Stimulated activated CD8-positive, alpha-beta memory T cell treated with anti-CD3 and anti-CD28 coated beads, Interleukin-7, amount 100 ng/mL, for 1 hour (primary cell): ENCODE measurements at places on chromosomes 5 and 9.
A peak's percentile ranks its signal among the peaks of the same experiment; 100 is the strongest.

DNA sequence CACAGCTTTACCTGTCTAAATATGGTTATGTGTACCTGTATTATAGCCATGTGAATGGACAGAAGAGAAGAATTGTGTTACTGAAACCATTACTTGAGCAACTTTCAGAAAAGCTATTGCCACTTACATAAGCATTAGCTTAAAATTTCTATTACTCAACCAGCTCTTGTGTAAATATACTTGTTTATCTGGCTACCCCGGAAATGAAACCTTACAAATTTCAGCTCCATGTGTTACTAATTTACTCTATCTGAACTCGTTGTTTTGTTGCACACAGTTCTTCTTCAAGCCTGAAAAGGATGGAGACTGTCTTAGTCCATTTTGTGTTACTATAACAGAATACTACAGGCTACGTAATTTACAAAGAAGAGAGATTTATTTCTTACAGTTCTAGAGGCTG is 22.5 kb upstream of the ADAMTSL1 start:
- DNase-seq: no peak

DNA sequence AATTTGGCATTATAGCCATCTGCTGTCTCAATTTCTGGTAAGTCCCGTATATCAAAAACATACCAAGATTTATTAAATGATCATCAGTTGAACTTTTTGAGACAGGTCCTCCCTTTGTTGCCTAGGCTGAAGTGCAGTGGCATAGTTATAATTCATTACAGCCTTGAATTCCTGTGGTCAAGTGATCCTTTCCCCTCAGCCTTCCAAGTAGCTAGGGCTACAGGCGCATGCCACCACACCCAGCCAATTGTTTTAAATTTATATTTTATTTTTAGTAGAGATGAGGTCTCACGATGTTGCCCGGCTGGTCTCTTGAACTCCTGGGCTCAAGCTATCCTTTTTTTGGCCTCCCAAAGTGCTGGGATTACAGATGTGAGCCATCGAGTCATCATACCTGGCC is 418.9 kb downstream of the ARHGEF28 start:
- DNase-seq: no peak

- no peak for DNase-seq
Measured at GRCh38 chr9:129886226-129887174, 51.2 kb downstream of the USP20 start.

GRCh38 chr5:134184155-134185135 is 7.7 kb upstream of the SKP1 start:
- DNase-seq: peak; percentile 40

DNA sequence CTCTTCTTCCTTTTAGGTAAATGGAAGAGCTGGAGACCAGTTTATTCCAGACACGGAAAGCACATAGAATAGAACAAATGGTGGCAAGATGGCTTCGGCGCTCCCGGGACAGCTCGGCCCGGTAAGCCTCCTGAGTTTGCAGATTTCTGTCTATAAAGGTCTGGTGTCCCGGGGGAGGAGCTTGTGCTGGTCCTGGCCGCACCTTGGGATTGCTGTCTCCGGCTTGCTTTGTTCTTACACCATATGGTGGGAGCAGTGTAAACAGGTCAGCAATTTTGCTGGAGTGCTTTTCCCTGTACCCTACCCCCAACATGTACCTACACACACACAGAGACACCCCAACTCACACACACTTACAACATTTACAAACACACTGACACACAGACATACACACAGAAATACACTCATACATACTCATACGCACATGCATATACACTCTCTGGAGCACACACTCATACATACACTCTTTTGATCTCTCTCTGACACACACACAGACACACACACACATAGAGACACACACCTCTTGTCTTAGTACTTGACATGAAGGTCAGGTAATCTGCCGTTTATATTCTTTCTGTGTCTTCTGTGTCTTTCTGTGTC is 42.0 kb downstream of the FRMPD1 start:
- DNase-seq: no peak

DNA sequence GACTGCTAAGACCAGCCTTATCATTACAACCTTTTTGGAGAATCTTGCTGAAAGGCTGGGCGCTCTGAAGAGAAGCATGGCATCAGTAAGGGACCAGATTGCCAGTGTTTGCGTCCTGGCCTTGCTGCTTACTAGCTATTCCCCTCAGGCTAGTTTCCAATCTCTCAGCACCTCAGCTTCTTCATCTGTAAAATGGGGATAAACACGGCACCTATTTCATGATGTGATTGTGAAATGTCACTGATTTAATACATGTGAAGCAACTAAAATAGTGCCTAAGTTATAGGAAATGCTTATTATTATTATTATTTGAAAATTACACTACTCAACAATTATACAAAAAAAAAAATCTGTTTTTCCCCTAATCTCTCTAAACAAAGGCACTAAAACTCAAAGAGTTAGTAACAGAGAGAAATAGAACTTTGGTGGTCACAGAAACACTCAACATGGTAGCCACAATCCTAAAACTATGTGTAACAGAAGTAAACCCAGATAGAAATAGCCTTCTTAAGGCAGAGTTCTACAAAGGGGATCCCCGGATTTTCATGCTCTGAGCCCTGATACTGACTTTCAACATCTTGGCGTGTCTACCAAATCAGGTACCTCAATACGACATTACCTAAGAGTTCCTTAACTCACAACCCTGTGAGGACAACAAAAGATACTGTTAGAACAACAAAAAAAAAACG is 62.0 kb downstream of the ENC1 start:
- no peak for DNase-seq

- DNase-seq: no peak
Measured at GRCh38 chr9:94639061-94639998, at the start of gene FBP1. Gene FBP1 (minus strand): TSS chr9:94639518. CDS start chr9:94639310, 208 bp downstream.

GRCh38 chr9:16275795-16276624 is 594.5 kb downstream of the BNC2 start:
- DNase-seq: no peak
